ENCODE measurements at places on chromosomes 6 and 20. TPM values are rescaled to one million over a fixed set of nuclear protein-coding genes. Genes with fewer than 3 reads are reported as not detected.

FOXA2 gene
- not detected for total RNA-seq

- DNase-seq: no peak
Measured at GRCh38 chr6:169249057-169249456, 4.6 kb downstream of the THBS2 start.

- DNase-seq: no peak
Measured at GRCh38 chr20:2799688-2800520, 523 bp downstream of the CPXM1 start.

DNA sequence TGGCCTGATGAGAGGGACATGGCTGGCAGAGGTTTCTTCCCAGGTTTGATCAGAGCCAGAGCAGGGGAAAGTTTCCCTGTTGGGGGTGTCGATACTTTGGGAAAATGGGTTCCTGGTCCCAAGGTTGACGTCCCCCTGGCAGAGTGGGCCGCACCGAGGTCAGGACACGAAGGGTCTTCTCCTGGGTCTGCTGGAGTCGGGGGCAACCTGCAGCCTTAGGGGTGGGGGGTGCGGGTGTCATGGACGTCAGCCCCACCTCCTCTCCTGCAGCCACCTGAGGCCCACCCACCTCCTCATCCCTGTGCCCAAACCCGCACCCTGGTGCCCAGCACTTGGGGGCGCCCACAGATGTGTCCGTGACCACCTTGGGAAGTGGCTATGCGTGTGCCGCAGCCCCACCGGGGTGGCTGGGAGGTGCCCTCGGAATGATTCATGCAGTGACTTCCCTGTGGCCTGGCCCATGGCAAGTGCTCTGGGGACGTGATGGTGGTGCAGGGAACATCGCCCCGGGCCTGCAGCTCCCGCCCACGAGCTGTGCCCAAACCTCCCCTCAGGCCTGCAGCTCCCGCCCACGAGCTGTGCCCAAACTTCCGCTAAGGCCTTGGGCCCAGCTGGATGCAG lies 64.9 kb downstream of the YTHDF1 start:
- no peak for DNase-seq

DNA sequence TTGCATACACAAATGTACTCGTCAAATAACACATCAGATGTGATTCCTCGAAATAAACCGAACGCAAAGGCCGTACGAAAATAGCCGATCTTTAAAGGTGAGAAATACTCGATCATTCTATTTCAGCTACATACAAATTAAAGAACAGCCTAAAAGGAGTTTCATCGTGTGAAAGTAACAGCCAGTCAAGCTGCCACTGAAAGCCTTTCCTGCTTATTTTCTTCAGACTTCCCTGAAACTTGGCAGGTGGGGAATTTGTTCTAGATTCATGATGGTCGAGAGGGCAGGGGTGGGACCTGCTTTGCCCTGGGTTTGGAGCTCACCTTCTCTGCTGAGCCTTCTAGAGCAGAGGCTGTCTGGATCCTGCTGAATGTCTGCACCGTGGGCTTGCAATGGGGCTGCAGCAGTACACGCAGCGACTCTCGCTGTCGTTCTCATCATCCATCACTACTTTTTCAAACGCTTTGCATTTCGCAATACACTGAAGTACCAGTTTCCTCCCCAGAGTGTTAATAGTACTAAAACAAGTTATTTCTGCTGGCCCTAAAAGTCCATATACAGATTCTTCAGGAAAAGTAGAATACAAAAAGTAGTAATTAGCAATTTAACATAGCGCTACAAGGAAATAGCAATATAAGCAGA lies 16.2 kb downstream of the FOXC1 start:
- no peak for DNase-seq

DNA sequence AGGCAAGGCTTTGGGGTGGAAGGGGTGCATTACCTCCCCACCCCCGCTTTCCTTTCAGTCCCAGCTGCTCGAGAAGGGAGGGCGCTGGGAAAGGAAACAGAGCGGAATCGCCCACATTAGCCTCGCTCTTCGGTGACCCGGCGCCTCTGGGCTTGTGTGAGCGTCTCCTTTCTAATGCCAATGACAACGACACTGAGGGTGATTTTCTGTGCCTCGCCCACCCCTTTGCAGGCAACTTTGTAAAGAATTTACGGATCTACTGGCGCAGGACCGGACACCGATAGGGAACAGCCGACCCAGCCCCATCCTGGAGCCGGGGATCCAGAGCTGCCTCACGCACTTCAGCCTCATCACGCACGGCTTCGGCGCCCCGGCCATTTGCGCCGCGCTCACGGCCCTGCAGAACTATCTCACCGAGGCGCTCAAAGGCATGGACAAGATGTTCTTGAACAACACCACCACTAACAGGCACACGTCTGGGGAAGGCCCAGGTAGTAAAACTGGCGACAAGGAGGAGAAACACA lies 24.3 kb downstream of the TFAP2B start:
- DNase-seq: no peak

DNA sequence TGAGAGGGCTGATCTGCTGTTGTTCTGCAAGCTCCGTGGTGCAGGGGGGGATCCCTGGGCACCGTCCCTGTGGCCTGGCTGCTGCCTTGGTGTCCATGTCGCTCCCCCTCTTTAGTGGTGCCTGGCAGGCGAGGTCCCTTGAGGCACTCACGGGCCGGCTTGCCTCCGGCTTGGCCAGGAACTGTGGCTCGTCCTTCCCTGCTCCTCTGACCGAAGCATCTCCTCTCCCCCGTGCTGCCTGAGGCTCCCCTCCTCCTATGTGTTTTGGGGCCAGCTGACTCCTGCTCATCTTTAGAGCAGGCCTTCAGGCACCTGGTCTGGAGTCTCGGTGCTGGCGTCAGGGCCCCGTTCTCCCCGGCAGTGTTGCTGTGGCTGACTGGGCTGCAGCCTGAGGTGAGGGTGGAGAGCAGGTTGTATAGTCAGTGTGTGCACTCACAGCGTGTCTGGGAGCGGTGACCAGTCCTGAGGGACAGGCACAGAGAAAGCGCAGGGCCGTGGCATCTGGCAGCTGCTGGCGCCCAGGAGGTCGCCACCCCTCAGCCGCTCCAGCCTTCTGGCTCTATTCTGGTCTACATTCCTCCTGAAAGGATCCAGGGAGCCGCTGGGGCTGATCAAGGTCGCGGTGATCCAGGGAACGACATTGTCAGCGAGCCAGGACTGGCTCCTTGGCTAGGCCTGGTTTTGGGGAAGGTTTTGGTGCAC lies 43.7 kb downstream of the PYGB start:
- no peak for DNase-seq

NRN1 gene
- total RNA-seq: 4.2 TPM

- no peak for DNase-seq
Measured at GRCh38 chr6:157741321-157741947, 81.6 kb upstream of the SNX9 start.

SFTA2 gene
- total RNA-seq: 0.19 TPM

ATP5F1E gene
- 124 TPM for total RNA-seq

DNA sequence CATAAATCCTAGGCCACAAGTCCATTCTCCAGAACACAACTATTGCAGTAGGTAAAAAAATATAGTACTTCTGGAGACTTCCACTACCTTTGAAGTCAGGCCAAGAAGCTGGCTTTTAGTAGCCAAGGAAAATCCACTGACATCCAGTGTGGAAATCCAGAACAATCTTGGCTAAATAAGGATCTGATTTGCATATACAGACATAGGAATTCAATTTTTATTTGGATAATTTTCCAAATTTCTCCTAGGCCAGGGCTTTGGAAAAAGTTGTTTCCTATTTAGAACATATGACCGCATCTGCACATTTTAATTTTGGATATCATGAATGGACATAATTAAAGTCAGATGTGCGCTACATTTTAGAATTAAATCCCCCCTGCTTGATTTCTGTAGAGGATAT lies 100.2 kb downstream of the BCAS1 start:
- no peak for DNase-seq

- DNase-seq: no peak
Measured at GRCh38 chr20:57753332-57754164, 43.7 kb upstream of the PMEPA1 start.

DNA sequence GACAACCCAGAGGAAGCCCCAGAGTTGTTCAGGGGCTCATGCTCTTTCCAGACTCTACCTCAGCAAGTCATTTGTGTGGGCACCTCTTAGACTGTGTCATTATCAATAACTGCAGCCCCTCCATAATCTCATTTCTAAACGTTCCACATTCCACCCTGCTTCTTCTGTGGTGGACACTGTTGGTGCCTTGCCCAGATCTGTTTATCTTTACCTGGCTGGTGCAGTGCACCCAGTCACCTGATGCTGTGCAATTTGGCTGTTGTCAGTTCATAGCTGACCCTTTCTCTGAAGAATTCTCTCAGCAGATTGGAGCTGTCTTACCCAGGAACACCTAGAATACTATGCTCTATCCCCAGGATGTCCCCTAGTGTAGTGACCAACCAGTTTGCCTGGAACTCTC lies 80.0 kb downstream of the ATRN start:
- DNase-seq: no peak

DNA sequence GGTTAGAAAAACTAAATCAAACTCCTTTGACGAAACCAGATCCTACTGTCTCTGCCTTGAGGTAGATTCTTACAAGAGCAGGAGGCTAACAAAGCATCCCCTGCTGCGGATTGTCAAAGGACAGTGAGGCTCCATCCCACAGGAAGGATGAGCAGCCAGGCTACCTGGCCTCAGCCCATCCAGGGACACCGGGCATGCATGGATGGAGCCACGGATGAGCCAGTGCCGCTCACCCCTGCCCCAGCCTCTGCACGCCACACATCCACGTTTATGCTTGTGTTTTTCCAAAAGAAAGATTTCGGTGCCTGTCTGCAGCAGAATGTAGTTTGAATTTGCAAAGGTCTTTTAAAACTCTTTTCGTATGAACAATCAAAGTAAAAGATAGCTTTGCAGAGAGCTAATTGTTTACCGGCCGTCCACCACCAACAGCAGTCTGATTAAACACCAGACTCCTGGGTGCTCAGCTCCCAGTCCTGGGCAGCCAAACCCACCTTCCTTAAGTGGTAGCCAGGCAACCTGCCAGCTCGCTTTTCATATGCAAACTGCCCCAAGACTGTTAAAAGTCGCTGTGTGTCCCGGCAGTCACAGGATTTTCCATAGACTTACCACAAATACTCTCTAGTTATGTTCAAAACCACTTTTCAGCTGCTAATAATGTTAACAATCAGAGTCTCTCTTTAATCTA lies 999 bp downstream of the THBS2 start:
- DNase-seq: no peak

DNA sequence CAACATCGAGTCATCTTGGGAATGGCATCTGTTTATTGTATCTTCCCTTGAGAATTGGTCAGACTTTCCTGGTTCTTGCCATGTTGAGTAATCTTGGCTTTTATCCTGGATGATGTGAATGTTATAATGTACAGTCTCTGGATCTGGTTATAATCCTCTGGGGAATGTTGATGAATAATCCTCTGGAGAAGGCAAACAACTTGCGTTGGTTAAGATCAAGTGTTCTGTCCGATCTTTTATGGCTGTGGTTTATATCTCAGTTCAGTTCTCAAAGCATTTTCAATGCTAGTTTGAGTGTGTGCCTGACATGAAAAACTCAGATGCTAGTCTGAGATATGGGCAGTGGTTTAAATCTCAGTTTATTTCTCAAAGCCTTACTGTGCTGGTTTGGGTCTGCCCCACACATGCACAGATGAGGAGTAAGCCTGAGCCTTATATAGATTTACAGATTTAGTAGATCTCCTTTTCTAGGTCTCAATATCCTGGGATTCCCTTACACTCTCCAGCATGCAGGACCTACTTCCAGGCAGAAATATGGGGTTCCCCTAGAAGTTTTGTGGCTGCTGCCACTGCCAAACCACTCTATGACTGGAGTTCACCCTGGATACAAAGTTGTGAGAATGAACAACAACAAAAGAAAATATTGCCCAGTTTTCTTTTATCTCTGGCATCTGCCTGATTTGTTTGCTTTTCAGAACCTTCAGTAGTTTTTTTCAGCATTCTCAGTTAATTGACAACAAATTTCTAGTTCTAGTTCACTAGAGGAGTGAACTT lies 191.8 kb upstream of the MAN1A1 start:
- DNase-seq: no peak

OR2B2 gene
- not detected for total RNA-seq

DNA sequence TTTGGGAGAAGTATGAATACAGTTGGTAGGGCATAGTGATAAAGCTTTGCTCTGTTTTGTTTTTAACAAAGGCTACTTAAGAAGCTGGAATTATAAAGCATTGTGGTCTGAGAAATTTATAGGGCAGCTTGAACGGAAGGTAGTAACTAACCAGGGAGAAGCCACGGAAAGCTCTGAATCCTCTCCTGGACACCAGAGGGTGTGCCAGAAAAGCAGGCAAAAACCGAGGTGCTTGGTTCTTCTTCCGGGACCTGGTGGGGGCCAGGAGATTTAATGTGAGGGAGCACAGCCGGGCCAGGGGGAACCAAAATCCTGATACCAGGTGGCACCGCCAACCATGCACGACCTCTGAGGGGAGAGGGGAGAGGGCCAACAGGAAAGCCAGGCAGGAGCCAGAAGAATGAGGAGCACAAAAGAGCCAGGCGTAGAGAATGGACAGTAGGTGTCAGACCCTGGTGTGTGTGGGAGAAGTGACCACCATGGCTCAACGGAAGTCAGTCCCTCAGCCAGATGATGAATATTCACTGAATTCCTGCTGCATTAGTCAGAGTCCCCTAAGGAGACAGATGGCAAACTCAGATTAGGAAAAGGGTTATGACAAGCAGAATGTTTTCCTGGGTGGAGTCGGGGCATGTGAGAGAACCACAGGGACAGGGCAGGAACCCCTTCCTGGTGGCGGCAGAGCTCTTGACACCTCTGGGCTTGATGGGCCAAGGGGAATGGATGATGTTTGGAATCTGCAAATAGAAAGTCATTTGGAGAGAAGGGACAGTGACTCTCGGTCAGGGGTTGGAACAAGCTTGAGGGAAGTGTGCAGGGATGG lies 262.3 kb downstream of the ZNF217 start:
- DNase-seq: no peak

GRCh38 chr20:3390759-3391425 lies 16.6 kb downstream of the DNAAF9 start:
- DNase-seq: peak; percentile 26

RPS6KA2 gene
- 2.9 TPM for total RNA-seq

DNA sequence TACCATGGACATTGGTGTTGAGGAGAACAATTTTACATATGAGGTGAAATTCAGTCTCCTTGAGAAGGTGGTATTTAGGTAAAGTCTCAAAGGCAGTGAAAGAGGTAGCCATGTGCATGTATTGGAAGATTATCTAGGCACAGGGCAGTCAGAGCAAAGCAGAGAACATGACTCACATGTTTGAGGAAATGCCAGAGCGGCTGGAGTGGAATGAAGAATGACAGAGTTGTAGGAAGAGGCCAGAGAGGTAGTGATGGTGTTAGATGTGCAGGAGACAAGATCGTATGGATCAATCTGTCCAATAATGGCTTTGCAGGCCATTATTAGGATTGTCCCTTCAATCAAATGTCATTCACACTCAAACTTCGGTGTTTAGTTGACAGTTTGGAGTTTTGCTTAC lies 449.4 kb upstream of the PTCHD4 start:
- DNase-seq: no peak

DNA sequence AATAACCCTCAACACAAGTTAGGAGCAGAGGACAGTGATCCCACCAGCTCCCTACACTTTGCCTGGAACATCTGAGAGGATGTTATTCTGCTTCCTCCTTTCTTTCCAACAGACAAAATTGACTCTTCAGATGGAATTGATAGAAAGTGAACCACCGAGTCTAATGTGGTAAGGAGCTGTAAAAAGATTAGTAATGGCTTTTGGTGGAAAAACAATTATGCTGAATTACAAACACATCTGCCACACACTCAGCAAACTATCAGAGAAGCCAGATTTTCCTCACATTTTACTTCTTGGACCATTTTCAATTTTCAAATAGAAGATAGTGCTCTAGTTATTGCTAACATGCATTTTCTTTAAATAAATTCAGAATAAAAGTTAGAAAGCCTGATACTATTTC lies 171.8 kb upstream of the COL21A1 start:
- no peak for DNase-seq

TMEM200A gene
- 7.4 TPM for total RNA-seq

LBP gene
- total RNA-seq: 0.09 TPM

GRCh38 chr6:74199215-74199915 lies 503.4 kb downstream of the CD109 start:
- no peak for DNase-seq

Data from thymus (tissue), 14 donors.